ENCODE measurements at places on chromosomes 5 and 9. TPM values are rescaled to one million over a fixed set of nuclear protein-coding genes. Genes with fewer than 3 reads are reported as not detected.

TRIM14 gene
- 3.1 TPM for total RNA-seq

CDKN2B gene
- total RNA-seq, result 11.4 TPM

KCNV2 gene
- total RNA-seq, result 2.0 TPM

GFRA3 gene
- total RNA-seq, result 0.13 TPM

GRXCR2 gene
- total RNA-seq, result not detected

EFNA5 gene
- 81.7 TPM for total RNA-seq

REEP2 gene
- total RNA-seq, result 16.2 TPM

TMEM174 gene
- not detected for total RNA-seq

ACTBL2 gene
- total RNA-seq, result not detected

CCL27 gene
- not detected for total RNA-seq

ZNF474 gene
- not detected for total RNA-seq

CSF2 gene
- total RNA-seq, result not detected

GFPT2 gene
- 22.6 TPM for total RNA-seq

DBH gene
- total RNA-seq, result not detected

PLPPR1 gene
- 1.5 TPM for total RNA-seq

SLC2A6 gene
- 17.7 TPM for total RNA-seq

NMUR2 gene
- total RNA-seq, result not detected

OBP2B gene
- total RNA-seq, result not detected

IFNW1 gene
- not detected for total RNA-seq

RASGRF2 gene
- total RNA-seq, result 14.4 TPM

NDUFAF2 gene
- 20.5 TPM for total RNA-seq

NIM1K gene
- 0.25 TPM for total RNA-seq

SVEP1 gene
- total RNA-seq, result 0.44 TPM

PTCH1 gene
- 32.9 TPM for total RNA-seq

SLC30A5 gene
- total RNA-seq, result 49.6 TPM

GDA gene
- 1.7 TPM for total RNA-seq

ISOC1 gene
- total RNA-seq, result 59.0 TPM

SLC34A3 gene
- total RNA-seq, result not detected

DDX31 gene
- total RNA-seq, result 32.8 TPM

ANKRD33B gene
- total RNA-seq, result 19.1 TPM

WDR38 gene
- total RNA-seq, result not detected

SGCD gene
- 0.04 TPM for total RNA-seq

CSF1R gene
- total RNA-seq, result not detected

SPINK7 gene
- not detected for total RNA-seq

ANKRD31 gene
- 0.14 TPM for total RNA-seq

SPAAR gene
- 0.25 TPM for total RNA-seq

ACSL6 gene
- 0.04 TPM for total RNA-seq

PHF24 gene
- total RNA-seq, result 2.7 TPM
